ENCODE measurements at places on chromosomes 11 and 22. TPM values are rescaled to one million over a fixed set of nuclear protein-coding genes. Genes with fewer than 3 reads are reported as not detected.

DNA sequence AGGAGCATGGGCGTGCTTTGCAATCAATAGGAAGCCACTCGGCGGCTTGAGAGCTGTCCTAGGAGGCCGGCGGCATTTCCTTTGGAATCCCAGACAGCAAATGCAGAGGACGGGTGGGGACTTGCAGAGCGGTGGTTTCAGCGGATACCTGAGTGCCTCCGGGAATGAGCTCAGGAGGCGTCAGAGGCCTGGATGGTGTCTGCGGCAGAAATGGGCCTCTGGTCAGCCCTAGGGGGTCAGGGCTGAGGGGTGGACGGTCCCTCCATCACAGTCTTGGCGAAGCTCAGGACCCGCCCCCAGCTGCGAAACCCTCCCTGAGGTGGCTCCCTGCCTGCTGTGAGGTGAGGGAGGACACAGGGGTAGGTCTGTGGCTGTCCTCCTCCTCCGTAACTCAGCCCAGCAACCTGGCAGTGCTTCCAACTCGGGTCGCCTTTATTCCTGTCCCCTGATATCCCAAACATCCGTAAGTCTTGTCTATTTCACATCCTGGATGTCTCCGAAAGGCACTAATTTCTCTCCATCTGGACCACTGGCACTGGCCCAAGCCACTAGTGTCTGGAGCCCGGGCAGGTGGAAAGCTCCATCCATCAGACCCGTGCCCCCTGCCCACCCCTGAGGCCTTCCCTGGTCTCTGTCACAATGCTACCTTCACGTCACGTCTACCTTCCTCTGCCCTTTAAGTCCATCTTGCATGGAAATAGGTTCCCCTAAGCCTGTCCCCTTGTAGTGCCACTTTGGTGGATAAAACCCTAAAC is 686.6 kb downstream of the BRD1 start:
- H3K36me3 ChIP-seq: no peaks in the 10 kb centered on the region
- H3K27me3 ChIP-seq: peaks cover 4% of the 10 kb centered on the region
- no peaks in the 10 kb centered on the region for H3K4me1 ChIP-seq
- no peak overlapping the region for H3K27ac ChIP-seq
- H3K4me3 ChIP-seq: no peak overlapping the region

DNA sequence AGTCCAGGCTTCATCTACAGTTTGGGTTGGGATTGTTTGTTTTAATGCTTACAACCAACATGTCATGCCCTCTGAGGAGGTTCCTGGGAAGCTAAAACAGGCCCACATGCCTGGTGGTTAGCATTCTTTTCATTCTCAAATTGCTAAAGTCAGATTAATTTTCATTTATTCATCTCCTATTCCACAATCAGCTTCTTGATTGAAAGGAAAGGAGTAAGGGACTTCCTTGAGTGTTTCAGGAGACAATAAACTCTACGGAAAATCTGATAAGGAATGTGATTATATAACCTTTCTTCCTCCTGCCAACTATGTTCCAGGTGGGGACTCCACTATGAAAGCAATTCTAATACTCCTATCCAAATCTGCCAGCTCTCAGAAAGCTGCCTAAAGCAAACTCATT is 30.8 kb downstream of the MRTFA start:
- no peak overlapping the region for H3K4me3 ChIP-seq
- H3K27ac ChIP-seq: no peak overlapping the region
- no peak for DNase-seq
- no peaks in the 10 kb centered on the region for H3K27me3 ChIP-seq

DNA sequence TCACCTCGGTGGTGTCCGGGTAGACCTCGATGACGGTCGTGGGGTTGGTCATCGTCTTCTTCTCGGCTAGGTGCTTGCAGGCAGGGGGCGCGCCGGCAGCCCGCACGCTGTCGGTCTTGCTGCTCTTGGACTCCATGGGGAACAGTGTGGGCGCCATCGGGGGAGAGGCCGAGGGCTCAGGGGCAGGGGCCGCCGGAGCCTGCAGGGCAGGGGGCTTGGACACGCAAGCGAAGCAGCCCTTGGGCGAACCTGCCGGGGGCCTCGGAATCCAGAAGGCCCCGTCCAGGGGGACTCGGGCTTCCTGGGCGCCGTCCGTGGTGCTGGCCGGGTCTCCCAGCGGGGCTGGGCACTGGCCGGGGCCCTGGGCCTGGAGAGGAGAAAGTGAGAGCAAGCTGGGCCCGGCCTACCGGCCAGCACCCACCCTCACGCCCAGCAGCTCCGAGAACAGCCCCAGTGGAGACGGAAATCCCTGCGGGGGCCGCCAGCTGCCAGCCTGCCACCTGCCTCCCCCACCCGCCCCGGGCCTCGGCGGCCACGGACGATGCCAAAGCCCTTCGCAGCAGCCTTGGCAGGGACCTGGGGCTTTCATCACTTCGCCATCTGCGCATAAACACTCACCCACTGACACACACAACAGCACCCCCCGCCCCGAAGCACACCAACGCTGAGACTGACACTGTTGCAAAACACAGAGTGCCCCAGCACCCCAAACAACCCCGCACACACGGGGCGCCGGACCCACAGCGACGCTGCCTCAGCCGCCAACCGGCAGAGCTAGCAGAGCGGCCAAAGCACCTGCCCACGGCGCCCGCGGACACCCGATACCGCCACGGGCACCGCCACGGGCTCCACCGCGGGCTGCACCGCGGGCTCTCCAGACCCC is 2.4 kb downstream of the IFITM10 start:
- no peak overlapping the region for H3K4me3 ChIP-seq
- H3K36me3 ChIP-seq: peaks cover 7% of the 10 kb centered on the region
- H3K27ac ChIP-seq: no peak overlapping the region
- DNase-seq: peak; percentile 30

DNA sequence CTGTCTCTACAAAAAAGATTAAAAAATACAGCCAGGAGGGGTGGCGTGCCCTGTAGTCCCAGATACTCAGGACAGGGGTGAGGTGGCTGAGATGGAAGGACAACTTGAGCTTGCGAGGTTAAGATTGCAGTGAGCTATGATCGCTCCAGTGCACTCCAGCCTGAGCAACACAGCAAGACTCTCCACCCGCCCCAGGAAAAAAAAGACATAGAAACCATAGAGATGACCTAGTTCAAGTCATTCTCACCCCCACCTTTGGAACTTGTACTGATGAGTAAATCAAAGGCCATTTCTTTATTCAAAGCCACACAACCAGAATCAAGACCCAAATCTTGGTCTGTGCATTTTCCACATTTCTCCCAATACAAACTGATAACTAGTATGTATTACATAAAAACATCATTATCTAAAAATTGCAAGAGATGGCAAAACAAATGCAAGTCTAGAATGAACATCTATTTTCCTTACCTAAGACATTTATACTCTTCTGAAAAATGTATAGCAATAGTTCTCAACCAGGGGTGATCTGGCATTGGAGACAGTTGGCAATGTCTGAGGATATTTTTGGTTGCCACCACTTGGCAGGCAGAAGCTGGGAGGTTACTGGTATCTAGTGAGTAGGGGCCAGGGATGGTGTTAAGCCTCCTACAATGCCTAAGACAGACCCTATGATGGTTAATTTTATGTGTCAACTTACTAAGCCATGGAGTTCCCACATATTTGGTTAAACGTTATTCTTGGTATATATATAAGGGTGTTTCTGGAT is 34.6 kb downstream of the LGR4 start:
- H3K4me3 ChIP-seq: no peak overlapping the region
- no peaks in the 10 kb centered on the region for H3K36me3 ChIP-seq
- no peak for DNase-seq
- peaks cover 4% of the 10 kb centered on the region for H3K27me3 ChIP-seq

AGBL2 gene
- total RNA-seq: 7.7 TPM

DNA sequence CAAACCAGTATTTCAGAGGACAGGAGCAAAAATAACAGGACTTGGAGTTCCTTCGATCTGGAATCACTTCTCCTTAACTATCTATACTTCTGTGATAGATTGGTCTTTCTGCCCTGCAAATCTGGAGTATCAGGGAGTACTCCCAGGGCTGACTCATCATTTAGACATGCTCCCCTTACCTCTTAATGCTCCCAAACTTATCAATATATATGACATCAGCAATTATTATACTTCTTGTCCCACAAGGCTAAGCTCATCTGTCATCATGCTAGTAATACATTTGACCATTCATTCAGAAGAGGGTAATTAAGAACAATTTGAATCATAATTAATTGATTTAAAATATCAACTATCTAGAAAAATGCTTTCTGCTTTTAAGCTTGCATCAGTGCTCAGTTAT is 163.8 kb downstream of the SWAP70 start:
- no peak for DNase-seq
- no peaks in the 10 kb centered on the region for H3K27me3 ChIP-seq
- H3K4me3 ChIP-seq: no peak overlapping the region

DNA sequence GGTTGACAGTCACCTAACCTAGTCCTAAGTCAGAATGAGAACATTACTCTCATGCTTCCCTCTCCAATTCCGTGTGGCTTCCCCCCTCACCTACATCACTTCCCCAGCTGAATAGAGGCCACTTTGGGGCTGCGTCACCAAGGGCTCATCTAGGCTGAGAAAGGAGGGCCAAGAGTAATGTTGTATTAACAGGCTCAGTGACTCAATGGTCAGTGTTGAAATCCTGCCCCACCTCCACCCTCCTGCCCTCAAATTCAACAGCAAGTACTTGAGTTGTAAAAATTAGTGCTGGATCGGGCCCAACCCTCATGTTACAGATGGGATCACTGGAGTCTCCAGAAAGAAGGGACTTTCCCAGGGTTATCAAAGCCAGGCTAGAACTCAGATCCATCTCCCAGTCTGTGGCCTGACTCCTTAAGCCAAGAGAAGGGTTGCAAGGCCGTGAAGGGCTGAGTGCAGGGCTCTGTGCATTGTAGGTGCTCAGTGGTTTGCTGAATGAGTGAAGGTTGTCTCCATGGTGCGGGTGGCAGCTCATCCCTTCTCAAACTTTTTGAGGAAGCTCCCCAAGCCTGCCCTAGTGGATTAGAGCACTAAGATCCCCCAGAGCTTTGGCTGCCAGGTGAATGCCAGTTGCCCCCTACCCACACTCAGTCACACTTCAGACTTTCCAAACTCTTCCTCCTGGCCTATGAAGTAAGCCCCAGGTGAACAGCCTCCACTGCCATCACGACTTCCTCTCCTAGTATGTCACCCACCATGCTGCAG is 3.2 kb downstream of the DGAT2 start:
- DNase-seq: no peak
- no peaks in the 10 kb centered on the region for H3K36me3 ChIP-seq
- H3K27me3 ChIP-seq: peaks cover 22% of the 10 kb centered on the region
- H3K4me1 ChIP-seq: peaks cover 24% of the 10 kb centered on the region
- no peak overlapping the region for H3K4me3 ChIP-seq

CABP2 gene
- total RNA-seq: not detected
